Spleen (tissue), 13 donors: ENCODE measurements at places on chromosomes 6 and 20. TPM values are rescaled to one million over a fixed set of nuclear protein-coding genes. Genes with fewer than 3 reads are reported as not detected.

PREP gene
- 19.5 TPM for total RNA-seq

HAO1 gene
- not detected for total RNA-seq

PLN gene
- 1.3 TPM for total RNA-seq

CYP24A1 gene
- total RNA-seq = not detected

SMLR1 gene
- not detected for total RNA-seq

UBD gene
- total RNA-seq = 27.4 TPM

CD93 gene
- total RNA-seq = 75.4 TPM

FNDC11 gene
- total RNA-seq = 0.33 TPM

OGFRL1 gene
- total RNA-seq = 20.4 TPM
